ENCODE measurements at places on chromosomes 6 and 20. TPM values are rescaled to one million over a fixed set of nuclear protein-coding genes. Genes with fewer than 3 reads are reported as not detected.

Gene DEFB128
- not detected for total RNA-seq

- no peak for ATAC-seq
Observed at GRCh38 chr20:63738687-63739129, 868 bp upstream of the SLC2A4RG start.

DNA sequence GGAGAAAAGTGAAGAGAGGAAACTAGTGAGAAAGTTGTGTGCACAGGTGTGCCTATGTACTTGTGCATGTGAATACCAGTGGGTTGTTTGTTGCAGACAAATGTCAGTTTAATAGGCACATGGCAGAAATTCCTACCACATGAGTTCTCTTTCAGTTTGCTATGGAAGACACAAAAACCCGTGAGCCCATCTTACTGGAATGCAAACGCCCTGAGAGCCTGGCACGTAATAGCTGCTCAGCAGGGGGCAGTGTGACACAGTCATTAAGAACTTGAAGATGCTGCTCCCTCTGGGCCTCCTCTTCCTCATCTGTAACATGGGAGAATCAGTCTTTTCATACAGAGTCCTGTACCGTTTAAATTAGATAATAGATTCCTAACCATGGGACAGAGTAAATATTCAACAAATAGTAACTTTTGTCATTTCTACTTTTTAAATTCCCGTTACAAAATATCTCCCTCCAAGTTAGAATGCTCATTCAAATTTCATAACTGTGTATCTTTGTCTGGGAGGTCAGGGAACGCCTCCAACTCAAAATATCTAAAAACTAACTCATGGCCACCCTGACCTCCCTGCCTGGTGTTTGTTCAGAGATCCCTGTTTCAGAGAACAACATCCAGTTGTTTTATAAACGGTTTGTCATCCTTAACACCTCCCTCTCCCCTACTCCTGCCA, 802.9 kb downstream of the MAFB start:
- peak; percentile 62 for ATAC-seq

DNA sequence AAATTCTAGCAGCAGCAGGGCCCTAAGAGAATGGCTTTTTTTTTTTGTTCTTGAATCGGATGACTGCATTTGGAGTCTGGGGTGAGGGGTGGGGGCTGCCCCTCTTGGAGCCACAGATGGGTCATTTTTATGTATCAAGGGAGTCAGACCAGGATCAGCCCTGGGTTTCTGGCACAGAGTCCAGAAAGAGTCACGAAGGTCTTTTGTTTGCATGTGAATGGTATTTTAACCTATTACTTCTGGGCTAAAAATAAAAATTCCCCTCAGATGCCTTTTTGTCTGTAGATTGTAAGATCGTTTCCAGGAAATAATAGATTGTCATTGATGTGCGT, 72.5 kb downstream of the PHACTR3 start:
- ATAC-seq = no peak

GRCh38 chr20:58852543-58853271, at the start of gene GNAS:
Gene GNAS, plus strand, starts transcription at chr20:58852716.
- peak; percentile 37 for ATAC-seq

- ATAC-seq = peak; percentile 51
Observed at GRCh38 chr6:85923013-85923430, 280.3 kb upstream of the SYNCRIP start.

Gene PEDS1
- 35.3 TPM for total RNA-seq

Gene TREM2
- 0.54 TPM for total RNA-seq

- ATAC-seq = peak; percentile 18
Observed at GRCh38 chr20:44650771-44651433, 597 bp downstream of the ADA start.

GRCh38 chr20:59949911-59950310, 8.3 kb upstream of the CDH26 start:
- ATAC-seq = no peak

- ATAC-seq = no peak
Observed at GRCh38 chr6:105320765-105321164, 82.1 kb downstream of the PREP start.

- ATAC-seq = no peak
Observed at GRCh38 chr6:83911278-83911677, 51.8 kb downstream of the CYB5R4 start.

Gene C2
- 11.5 TPM for total RNA-seq

Gene METTL24
- 27.7 TPM for total RNA-seq

Gene TGM3
- total RNA-seq = 46.7 TPM

DNA sequence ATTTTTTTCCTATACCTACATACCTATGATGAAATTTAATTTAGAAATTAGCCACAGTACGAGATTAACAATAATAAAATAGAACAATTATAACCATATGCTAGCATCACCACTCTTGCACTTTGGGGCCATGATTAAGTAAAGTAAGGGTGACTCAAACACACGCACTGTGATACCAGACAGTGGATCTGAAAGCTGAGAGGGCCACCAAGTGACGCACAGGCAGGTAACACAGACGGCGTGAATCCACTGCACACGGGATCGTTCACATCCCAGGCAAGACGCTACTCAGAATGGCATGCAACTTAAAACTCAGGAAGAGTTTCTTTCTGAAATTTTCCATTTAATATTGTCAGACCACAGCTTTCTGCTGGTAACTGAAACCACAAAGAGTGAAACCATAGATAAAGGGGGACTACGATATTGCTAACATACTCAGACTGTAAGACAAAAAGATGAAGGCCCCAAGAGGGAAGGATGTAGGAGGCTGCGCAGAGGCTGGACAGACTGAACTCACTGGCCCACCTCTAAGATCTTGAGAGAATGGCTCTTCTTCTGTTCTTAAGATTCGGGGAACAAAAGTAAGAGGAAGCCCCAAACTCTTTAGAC, 17.9 kb downstream of the RRBP1 start:
- no peak for ATAC-seq

Gene PCK1
- 0.15 TPM for total RNA-seq

GRCh38 chr6:158500016-158500735, 59.7 kb upstream of the TMEM181 start:
- no peak for ATAC-seq

Gene STMND1
- total RNA-seq = not detected

Gene RPS21
- total RNA-seq = 1,875 TPM

GRCh38 chr20:50085481-50086365, 27.2 kb downstream of the UBE2V1 start:
- peak; percentile 73 for ATAC-seq

DNA sequence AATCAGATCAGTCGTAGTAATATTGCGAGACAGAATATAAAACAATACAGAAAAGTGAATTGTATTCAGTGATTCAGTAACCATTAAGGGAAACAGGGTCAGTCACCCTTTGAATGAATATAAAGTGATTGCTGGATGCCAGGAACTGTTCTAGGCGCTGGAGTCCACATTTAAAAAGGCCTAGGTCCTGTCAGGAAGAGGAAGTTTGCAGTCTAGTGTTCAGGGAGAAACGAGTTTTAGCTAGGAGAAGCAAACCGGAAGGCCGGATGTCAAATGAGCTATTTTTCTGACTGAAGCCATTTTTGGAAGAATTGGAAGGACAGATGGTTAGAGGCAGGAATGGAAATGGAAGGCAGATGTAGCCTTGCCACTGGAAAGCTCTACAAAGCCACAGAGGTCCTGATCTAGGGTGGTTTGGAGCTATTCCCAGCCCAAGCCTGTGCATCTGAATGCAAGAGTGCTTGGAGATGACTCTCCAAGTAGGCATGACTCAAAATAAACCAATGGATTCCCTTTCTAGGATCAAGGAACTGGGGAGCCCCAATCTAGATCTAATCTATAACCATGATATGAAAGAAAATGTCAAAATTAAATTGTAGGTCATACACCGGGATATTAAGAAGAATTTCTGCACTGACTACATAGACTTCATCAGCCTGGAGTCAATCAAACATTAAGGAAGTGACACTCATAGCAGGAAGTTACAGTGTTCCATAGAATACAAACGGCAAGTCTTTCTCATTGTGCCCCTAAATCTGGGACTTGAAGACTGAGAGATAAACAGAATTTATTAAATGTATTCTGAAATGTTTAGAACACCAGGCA, 36.8 kb upstream of the CDKAL1 start:
- ATAC-seq = no peak

Gene RAB44
- 0.67 TPM for total RNA-seq

DNA sequence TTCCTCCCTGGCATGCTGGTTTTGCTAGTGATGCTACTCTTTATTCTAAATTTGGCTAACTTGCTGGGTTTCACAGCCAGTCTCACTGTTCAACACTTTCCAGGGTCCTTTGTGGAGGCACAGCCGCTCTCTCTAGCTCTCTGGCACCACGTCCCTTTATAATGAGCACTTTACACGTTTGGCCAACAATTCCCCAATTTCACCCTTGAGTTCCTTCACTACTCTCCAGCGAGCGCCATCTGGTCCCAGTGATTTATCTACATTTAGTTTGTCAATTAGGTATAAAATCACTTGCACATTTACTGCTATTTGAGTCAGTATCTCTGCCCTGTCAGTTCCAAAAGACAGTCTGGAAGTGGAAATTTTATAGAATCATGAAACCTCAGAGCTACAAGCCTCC, 241.9 kb upstream of the MOCS1 start:
- ATAC-seq = no peak

Gene HCRTR2
- not detected for total RNA-seq

DNA sequence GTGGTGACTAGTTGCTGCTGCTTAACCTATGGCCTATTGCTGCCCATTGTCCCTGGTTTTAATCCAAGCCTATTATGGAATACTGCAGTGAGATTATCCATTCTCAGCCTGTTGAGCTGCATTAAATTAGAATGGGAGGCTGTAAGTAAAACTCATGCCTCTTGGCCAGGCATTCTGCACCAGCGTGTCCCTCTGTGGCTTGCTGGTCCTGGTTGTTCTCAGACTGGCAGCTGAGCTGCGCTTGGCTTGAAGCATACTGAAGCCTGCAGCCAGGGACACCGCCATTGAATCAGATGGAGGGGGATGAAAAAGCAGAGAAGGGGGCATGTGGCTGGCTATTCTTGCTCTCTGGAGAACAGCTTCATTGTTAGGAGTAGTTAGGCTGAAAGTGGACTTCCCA, 15.6 kb downstream of the LRRN4 start:
- ATAC-seq = no peak

Gene SCUBE3
- total RNA-seq = 1.4 TPM

GRCh38 chr6:52983159-52983848, 11.8 kb downstream of the GSTA4 start:
- no peak for ATAC-seq

DNA sequence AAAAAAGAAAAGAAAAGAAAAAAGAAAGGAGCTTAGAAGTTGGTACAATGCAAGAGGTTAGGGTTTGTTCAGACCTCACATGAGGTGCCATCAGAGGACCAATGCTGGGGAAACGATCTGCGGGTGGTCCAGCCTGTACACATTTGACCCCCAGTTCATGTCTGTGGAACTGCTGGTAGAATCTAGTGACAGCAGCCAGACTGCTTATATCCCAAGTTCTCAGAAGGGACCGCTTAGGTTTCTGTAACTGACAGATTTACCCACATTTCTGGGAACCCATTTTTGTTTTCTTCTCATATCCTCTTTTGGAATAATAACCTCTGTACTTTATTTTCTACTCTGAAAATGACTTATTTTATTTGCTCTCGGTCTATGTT, 4.7 kb downstream of the PPP1R18 start:
- ATAC-seq = no peak

Measured in gastroesophageal sphincter (tissue), 4 donors.